Activated T-helper 1 cell treated with anti-CD3 and anti-CD28 coated beads, Interleukin-2, amount 50 U/mL, for 16 hours (primary cell): ENCODE measurements at places on chromosomes 1 and 21.

DNA sequence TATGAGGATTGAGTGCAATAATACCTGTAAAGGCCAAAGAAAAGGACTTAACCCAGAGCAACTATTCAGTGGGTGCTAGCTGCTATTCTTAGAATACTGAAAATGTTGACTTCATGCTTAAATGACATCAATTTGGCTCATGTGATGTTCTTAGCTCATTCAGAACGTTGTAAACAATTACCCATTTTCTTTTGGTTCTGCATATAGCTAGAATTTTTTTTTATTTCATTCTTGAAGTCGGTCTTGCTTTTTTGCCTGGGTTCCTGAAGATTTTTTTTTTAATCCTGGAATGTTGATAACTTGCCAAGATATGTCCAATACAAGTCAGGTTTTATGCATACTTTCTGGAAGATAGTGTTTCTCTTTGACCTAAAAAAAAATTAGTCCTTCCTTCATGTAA, 772.0 kb downstream of the LTN1 start:
- DNase-seq, result no peak

- no peak for DNase-seq
Measured at GRCh38 chr1:77126307-77126706, 92.9 kb downstream of the PIGK start.

- DNase-seq, result no peak
Measured at GRCh38 chr1:213381572-213382084, 330.6 kb downstream of the RPS6KC1 start.

- DNase-seq, result no peak
Measured at GRCh38 chr1:210496063-210496462, 167.4 kb downstream of the HHAT start.

DNA sequence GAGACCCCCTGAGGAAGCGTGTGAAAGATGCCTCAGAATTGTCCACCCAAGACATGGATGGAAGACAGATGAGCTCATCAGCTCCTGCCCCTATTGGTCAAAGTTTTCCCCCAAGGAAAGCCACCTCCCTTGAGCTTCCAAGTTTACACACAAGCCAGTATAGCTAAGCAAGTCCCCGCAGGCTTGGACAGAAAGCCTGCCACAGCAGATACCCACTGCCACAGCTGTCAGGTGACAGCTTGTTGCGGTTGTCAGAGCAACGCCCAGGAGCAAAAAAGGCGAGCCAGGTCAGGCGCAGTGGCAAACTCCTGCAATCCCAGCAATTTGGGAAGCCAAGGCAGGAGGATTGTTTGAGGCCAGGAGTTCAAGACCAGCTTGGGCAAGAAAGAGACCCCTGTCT, 60.9 kb upstream of the IFNAR2 start:
- DNase-seq, result no peak

DNA sequence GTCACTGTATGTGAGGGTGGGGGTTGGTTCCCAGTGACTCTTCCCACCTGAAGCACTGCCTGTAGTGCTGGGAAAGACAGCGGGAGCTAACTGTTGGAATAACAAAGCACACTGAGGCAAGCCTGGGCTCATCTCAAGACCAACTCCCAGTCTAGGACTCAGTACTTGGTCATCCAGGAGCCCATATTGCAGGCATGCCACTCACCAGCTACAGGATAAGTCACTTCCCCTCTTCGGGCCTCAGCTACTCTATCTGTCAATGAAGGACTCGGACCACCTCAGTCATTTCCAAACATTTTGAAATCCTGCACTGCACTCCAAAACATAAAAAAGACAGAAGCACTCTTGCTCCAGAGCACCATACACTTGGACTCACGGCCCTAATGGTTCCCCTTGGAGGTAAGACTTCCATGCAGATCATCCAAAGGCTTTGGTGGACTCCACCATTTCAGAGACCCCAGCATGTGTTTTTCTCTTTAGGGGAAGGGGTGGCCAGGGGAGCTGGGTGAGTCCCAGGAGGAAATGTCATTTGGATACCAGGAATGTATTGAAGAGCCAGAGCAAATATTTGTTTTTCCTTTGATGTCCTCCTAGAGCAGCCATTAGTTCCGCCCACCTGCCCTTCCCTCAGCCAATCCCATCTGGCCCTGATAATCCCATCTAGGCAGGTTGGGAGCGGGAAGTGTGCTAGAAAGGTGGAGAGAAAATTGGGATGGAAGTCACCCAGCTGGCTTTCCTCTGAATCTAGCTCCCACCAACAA, 3.1 kb downstream of the NUAK2 start:
- no peak for DNase-seq

- no peak for DNase-seq
Measured at GRCh38 chr1:238419209-238419608, 528.5 kb upstream of the ZP4 start.

DNA sequence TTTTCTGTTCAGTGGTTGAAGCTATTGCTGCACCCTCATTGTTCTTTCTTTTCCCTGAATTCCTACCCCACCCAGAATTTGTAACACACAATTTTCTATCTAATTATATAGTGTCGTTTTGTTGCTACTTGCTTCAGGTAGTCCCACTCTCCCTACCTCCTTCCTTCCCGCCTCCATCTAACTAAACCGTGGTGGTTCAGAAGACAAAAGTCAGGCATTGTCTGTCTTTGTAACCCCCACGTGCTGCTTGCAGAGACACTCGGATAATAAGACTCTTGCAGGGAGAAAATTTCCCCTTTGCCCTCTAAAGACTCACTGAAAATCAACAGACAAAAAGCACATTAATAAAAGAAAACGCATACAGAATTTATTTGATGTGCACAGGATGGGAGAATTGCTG, 46.2 kb upstream of the BTG3 start:
- no peak for DNase-seq

DNA sequence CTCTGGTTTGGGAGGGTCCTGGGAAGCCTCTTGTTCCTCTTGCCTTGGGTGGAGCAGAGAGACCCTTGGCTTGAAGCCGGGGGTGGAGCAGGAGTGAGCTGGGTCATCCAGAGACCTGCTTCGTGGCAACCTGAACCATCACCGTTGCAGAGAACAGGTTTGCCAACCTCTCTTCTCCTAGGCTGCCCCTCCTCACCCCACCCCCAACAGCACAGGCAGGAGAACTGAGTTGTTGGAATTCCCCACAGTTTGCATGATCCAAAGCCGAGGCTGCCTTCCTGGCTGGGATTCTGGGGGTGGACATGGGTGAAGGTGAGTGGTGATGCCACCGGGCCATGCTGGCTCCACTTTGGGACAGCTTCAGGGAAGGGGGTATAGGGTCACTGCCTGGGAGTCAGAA, 2.2 kb downstream of the WNT4 start:
- DNase-seq, result no peak

DNA sequence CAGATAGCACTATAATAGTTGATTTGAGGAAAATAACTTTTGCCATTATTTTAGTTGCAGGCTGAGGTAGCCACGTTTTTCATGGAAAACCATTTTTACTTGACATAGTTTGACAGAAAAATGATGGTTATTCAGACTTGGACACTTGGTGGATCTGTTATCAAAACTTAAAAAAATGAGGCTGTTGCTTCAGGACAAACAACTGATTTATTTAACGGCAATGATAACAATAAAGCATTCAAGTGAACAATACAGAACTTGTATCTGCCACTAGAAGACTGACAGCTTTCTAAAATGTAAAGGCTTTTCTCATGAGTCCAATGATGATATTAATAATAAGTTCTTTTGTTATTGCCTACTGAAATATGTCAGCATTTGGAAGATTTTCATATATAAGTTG, 322.9 kb downstream of the BRINP3 start:
- no peak for DNase-seq

- no peak for DNase-seq
Measured at GRCh38 chr1:240484804-240485443, 127.0 kb downstream of the GREM2 start.

DNA sequence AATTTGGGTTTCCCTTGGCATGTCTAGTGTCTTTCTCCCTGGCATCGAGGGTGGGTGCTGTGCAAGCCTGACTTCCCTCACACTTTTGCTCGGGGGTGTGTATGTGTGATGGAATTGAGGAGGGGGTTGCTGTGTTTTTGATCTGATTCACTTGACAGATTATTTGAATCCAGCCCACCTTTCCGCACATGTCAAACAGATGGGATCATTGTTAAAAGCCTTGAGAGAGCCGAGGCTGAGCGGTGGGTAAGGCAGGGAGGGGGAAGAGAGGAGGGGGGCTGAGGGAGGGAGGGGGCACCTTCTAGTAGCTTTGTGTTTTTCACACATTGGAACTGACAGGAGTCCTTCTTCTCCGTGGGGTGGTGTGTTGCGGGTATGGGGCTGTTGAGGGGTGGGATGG, 90.0 kb downstream of the PAPPA2 start:
- no peak for DNase-seq

GRCh38 chr1:220338759-220339158, 66.5 kb upstream of the RAB3GAP2 start:
- no peak for DNase-seq

- no peak for DNase-seq
Measured at GRCh38 chr1:228007801-228008341, 1.1 kb downstream of the WNT3A start.

DNA sequence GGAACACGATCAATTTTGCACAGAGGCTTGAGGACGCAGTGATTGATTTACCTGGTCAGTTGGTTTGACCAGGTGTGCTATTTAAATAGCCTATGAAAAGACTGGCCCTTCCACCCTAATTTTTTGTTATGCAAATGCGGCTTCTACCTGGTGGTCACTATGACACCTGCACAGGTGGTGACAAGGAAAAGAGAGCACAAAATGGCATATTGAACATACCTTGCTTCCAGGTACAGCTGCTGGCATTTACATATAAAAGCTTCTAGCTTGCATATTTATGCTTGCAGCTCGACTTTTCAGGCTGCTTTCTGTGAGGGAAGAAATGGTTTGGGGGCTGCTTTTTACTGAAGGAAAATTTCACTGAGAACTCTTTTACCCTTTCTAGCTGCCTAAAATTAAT, 15.3 kb upstream of the FMO4 start:
- DNase-seq, result no peak

DNA sequence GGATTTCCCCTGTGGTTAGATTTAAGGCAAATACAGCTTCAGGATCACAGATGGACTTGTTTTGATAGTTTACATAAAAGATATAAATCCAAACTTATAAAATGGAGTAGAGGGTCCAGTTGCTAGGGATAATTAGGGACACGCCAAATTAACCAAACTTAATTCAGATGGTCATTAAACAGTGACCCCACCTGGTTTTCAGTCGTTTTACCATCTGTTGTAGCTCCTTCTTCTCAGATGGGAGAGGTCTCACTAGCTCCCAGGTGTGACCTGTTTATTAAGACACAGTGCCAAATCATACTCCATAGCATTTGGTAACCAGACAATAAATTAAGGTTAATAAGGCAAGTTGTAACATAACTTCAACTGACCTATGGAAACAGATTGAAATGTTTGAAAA, 8.1 kb upstream of the GADD45A start:
- no peak for DNase-seq
